Fibroblast of skin of right quadriceps (primary cell): ENCODE measurements at places on chromosomes 1 and 21.

- peak; percentile 55 for DNase-seq
Measured at GRCh38 chr1:52552236-52552504, 722 bp downstream of the TUT4 start.

DNA sequence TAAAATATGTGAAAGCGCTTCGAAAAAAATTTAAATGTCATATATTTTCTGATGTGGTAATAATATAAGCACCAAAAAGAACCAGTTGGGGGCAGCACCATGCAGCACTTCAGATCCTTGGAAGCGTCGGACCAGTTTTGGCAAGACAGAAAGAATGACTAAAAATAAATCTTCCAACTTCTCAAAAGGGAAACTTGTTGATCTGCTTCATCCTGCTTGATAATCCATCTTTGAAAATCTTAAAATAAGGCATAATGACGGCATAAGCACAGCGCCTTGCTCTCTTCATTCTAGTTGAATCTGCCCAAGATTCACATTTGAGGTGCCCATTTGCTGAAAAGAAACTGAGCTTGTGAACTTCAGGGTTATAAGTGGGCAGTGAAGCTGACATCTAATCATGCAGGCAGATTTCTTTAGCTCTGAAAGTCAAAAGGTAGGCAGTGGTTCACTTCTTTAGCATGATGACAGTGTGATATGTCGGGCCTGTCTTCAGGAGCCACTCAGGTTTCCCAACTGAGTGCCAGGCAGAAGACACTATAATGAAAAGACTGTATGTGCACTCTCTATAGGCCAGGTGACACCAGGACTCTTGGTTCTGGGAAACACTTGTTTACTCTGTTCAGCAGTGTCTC is 19.8 kb upstream of the MUTYH start:
- peak; percentile 61 for DNase-seq

GRCh38 chr1:58432851-58433668 is 113.5 kb downstream of the OMA1 start:
- DNase-seq = peak; percentile 90

- no peak for DNase-seq
Measured at GRCh38 chr21:26112127-26112742, 58.3 kb downstream of the APP start.

- no peak for DNase-seq
Measured at GRCh38 chr1:15345705-15346345, 63.9 kb upstream of the EFHD2 start.

- no peak for DNase-seq
Measured at GRCh38 chr1:165697491-165697880, 876 bp downstream of the ALDH9A1 start.

- no peak for DNase-seq
Measured at GRCh38 chr21:46442938-46443337, 15.8 kb upstream of the DIP2A start.

DNA sequence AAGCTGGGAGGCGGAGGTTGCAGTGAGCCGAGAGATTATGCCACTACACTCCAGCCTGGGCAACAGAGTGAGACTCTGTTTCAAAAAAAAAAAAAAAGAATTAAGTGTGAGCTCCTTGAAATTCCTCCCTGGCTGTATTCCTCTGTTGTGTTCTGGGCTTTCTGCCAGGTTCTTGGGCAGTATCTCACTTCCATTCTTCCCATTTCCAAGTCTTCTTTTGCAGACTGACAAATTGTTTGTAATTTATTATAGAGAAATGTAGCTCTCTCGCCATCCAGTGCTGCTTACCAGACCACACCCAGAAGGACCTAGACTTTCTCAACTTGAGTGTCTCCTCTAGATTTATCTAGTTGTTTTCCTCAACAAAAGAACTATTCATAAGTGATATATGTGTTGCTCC is 105.0 kb upstream of the ADGRL2 start:
- peak; percentile 90 for DNase-seq

GRCh38 chr1:58902830-58903513 is 119.1 kb upstream of the JUN start:
- DNase-seq = no peak

DNA sequence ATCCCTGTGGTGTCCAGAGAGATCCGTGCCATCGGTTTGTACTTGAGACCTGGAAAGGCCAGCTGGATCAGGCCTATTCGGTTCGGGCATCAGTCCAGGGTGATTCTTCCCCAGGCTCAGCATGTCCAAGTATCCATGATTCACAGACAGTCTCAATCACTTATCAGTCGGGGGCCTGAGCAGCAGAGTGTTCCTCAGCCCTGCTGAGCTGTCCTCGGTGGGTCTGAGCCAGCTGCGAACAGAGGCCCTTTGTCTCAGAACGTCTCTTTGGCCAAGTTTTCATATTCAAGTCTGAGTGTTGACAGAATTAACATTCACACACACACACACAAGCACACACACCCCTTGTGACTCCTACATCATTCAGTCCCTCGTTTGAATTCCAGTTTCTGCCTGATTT is 33.4 kb upstream of the OSBPL9 start:
- DNase-seq = peak; percentile 34

GRCh38 chr21:37873655-37874054 is 42.6 kb downstream of the KCNJ6 start:
- no peak for DNase-seq

GRCh38 chr1:17653728-17654351 is 101.3 kb upstream of the ACTL8 start:
- DNase-seq = peak; percentile 26

GRCh38 chr1:183180634-183181056 is 5.4 kb upstream of the LAMC2 start:
- peak; percentile 89 for DNase-seq

GRCh38 chr1:116224561-116224960 is 113.4 kb downstream of the MAB21L3 start:
- DNase-seq = no peak

DNA sequence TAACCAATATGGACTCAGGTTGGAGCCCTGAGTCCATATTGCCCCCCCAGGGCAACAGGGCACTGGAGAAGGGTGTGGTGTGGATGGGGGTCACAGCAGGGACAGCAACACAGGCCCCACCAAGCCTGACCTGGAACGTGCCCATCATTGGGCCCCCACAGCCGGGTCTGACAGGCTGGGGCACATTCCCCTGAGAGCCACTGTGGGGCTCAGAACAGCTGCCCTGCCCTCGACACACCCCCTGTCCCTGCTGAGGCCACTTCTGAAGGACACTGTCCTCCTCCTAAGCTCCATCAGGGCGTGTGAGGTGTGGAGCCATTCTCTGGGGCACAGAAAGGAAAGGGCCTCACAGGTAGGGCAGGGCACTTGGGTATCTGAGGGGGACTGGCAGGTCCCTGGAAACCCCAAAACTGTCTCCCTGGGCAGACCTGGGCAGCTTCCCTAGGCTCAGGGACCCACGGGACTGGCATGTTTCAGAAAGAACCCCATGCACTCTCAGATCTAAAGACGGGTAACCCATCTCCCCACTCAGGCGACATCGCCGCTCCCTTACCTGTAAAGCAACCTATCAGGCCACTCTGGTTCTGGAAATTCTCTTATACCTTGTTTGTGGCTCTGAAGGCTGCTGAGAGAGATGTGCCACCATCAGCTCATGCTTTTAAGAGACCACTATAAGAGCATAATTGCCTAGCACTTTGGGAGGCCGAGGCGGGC is 95.5 kb downstream of the DMRTB1 start:
- DNase-seq = no peak

GRCh38 chr1:23543707-23544443 is 12.8 kb upstream of the E2F2 start:
- peak; percentile 28 for DNase-seq

DNA sequence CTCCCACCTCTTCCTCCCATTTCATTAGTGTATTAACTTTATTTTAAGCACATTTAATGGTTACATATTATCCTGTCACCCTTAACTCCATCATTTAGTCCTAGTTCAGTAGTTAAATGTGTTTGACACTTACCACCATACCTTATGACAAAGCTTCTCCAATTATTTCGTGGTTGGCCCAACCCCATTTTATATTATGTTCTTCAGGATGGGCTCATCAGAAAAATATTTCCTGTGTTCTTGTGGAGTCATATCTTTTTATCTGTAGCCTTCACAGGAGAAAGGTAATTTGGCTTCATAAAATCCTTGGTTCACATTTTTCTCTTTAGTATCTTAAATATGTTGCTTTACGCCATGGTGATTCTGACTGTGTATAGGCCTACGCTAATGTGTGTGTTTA is 142.3 kb upstream of the COL6A1 start:
- peak; percentile 71 for DNase-seq

DNA sequence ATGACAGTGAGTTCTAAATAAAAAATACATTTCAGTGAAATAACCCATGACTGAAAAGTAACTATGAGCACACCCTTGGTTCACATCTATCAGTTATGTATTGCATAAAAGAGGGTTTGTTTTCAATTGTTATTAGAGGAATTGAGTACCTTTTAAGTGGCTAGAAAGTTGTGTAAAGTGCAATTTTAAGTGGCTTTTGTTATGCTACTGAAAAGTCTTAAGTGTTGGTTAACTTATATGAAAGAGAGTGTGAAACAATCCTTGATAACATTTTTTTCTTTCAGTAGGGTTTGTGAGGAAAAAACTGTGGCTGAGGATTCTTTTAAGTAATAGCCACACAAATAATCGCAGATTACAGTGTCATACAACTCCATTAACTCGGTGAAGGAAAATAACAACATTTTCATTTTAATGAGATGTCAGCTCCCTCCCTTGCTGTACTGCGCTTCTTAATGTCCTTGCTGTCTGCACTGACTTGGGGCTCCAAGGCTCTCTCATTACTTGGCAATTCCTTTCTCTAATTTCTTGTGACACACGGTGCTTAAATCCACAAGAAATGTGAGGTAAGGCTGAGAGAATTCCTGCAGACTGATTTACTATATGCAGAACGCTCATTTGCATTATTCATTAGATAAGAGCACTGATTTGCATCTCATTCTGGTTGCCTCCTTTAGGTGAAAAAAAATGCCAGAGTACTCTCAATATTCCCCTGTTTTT is 40.6 kb downstream of the NTNG1 start:
- peak; percentile 38 for DNase-seq

DNA sequence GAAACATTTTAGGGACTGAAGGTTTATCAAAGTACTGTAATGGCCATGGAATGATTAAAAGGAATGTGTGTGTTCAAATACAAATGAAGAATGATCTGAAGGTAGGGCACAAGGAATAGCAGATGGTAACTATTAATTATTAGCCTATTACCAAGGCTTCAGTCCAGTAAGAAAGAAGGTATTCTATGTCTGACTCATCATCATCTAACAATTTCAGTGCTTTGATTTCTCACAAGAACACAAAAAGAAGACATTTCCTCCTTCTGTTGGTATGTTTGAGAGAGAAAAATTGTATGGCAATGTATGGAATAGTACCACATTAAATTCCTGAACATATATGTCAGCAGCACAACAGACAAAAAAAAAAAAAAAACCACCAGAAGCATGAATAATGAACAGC is 57.5 kb downstream of the TYW3 start:
- DNase-seq = peak; percentile 74

- peak; percentile 68 for DNase-seq
Measured at GRCh38 chr1:241600496-241600901, 39.7 kb downstream of the CHML start.

GRCh38 chr1:87219626-87220025 is 109.1 kb upstream of the LMO4 start:
- no peak for DNase-seq

DNA sequence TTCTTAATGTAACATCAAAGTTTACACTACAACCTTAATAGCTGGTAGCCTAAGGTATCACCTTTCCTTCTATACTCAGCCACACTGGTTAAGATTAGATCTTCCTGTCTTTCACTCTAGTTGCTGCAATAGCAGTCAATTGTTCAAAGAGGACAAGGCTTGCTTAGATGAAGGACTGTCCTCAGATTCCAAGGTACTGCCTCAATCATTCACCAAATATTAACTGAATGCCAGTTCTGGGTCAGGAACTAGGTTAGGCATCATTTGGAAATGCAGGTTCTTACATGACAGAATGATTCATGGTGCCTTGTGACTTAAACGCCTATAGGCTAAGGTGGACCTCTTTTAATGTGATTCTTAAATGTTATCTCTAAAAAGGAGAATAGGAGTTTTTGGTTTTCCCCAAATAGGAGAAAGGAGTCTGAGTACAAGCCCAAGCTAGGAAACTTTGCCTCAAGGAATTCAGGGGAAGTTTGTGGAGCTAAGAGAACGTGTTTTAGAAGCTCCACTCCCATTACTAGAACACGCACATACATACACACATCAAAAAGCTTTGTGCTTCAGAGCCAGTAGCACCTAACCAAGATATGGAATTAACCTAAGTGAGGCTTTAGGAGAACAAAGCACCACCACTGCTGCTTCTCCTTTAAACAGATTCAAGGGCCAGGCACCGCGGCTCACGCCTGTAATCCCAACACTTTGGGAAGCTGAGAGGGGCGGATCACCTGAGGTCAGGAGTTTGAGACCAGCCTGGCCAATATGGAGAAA is 8.5 kb upstream of the WDR47 start:
- DNase-seq = no peak

- DNase-seq = no peak
Measured at GRCh38 chr1:178379807-178380206, 117.0 kb downstream of the CLEC20A start.

DNA sequence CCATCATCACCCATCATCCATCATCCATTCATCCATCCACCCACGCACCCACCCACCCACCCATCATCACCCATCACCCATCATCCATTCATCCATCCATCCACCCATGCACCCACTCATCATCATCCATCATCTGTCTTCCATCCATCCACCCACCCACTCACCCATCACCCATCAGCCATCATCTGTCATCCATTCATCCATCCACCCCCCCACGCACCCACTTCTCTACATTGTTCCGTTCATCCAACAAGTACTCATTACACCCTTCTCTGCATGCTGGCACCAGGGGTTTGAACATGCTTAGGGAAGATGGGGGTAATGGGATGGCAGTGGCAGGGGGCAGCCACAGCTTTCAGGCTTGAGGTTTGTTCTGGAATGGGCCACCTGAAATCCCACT is 82.1 kb downstream of the ADARB1 start:
- DNase-seq = no peak

DNA sequence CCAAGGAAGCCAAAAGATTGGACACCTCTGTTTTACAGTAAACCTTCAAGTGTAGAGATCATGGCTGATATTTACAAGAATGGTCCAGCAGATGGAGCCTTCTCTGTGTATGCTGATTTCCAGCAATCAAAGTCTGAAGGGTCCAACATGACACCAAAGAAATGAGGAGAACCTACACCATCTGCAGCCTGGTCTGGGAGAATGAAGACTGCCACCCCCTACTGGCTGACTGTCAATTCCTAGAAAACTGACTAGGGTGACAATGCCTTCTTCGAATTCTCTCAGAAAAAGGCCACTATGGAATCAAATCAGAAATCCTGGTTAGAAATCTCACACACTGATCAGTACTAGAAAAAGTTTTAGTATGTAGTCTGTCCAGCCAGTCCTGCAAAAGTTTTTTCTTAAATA is 83.3 kb downstream of the CDC42BPA start:
- peak; percentile 68 for DNase-seq

- no peak for DNase-seq
Measured at GRCh38 chr1:118575060-118575459, 390.0 kb upstream of the SPAG17 start.
